WERI-Rb-1 (cell line): ENCODE measurements at places on chromosomes 5 and 9.

- no peak for DNase-seq
These were observed 1.3 kb downstream of the PTRH1 start for GRCh38 chr9:127714020-127714750.

DNA sequence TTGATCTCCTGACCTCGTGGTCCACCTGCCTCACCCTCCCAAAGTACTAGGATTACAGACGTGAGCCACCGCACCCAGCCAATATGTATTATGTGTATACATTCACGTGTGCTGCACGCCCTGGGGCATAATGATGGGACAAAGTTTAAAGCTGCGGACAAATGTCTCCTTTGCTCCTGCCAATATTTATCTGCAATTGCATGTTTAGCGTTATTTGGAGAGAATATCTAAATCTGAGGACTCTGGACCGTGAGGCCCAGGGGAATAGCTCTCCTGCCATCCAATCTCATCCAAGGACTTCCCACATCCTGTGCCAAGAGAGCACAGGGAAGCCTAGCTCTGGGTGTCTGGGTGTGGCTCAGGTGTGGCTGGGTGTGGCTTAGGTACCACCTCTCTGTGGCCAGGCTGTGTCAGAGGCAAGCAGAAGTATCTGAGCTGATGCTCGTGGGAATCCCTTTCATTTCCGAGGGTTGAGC is 6.9 kb upstream of the BOD1 start:
- DNase-seq = no peak

GRCh38 chr5:72723581-72723980 is 92.9 kb upstream of the TNPO1 start:
- DNase-seq = no peak

- DNase-seq = peak; percentile 97
These were observed 1.5 kb downstream of the LCN2 start for GRCh38 chr9:128150594-128151308.

- DNase-seq = no peak
These were observed 627.3 kb upstream of the NUDT12 start for GRCh38 chr5:104189909-104190308.

GRCh38 chr5:998246-999031 is 10.2 kb upstream of the NKD2 start:
- DNase-seq = peak; percentile 8

DNA sequence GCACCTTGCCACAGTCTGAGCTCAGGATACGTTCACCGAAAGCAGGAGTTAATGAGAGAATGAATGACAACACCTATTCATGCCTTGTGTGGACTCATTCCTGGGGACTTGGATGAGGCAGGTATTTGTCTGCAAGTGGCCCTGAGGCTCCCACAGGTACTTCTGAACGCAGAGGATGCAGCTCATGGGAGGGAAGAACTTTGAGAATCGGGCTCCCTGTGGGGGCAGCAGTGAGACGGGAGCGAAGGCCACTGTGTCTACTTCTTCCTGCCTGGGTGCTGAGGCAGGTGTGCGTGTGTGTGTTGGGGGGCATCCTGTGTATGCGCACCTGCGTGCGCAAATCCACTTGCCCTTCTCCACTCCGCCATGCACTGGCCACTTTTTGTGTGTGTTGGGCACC is 42.2 kb downstream of the PTPN3 start:
- peak; percentile 38 for DNase-seq

GRCh38 chr5:74186356-74187315 is 453.9 kb downstream of the ENC1 start:
- DNase-seq = no peak

DNA sequence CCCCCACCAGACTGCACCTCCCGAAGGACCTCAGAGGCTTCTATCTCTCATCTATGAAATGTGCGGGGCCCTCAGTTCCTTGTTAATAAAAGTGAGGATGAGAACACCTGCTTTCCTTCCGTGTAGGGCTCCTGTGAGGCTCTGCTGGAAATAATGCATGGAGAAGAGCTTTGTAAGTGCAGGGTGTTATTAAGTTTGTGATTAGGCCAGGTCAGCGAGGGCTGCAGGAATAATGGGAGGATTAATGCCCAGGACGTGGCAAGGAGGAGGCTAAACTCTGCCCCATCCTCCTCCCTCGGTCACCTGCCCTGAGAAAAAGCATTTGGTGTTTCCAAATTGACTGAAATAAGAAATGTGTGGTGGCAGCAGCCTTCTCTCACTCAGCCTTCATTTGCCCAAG is 83.5 kb upstream of the HSPA9 start:
- DNase-seq = no peak

DNA sequence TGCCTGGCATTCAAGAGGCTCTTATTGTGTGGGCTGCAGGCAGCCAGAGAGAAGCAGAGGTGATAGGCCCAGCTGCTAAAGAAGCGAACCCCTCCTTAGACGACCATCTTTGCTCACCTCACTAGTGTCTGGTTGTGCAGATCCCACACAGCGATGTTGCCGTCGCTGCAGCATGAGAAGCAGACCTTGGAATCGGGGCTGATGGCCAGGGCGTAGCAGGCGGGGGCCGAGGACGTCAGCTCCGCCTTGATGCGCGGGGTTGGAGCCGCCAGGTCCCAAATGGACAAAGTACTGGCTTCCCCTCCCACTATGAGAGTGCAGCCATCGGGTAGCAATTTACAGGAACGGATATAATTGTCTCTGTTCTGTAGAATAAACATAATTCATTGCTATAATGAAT is 98.7 kb downstream of the TLE1 start:
- no peak for DNase-seq

DNA sequence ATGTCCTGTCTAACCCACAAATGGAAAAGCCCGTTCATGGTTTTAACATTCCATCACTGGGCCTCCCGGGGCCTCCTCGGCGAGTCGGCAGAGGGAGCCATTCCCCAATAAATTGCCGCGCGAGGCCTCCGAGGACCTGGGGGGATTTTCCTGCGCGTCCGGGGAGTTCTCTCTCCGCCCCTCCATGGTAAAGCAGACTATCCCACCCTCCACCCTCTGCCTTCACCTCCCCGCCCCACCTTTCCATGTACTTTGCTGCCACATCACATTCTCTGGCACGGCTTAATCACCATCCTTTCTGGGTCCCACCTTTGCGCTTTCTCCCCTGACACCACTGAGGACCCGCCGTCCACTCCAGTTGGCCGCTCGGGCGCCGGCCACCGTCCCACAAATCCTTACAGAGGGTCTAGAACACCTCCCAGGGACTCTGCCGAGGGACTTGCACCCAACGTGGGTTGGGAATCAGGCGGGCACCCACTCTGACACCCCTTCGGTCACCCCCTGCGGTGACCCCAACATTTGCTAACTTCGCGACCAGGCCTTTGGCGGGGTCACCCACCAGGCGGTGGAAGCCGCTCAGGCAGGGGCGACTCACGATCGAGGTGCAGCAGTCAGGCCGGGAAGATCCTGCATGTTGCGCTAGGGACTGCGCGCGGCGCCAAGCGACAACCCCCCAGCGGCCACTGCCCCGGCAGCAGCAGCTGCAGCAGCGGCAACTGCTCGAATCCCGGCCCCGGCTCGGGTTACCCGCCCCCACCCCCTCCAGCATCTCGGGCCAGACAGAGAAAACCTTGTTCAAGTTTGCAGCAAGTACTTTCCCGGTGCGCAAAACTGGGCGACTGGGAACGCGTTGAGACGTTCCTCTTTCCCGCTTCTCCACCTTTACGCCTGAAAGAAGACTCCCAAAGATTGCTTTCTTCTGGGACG is at the start of gene MEGF10:
Gene MEGF10, plus strand, starts transcription at position 778 of the 927 bp plus-strand sequence. CDS start 40,513 bp downstream, outside the sequence.
- DNase-seq = peak; percentile 59

DNA sequence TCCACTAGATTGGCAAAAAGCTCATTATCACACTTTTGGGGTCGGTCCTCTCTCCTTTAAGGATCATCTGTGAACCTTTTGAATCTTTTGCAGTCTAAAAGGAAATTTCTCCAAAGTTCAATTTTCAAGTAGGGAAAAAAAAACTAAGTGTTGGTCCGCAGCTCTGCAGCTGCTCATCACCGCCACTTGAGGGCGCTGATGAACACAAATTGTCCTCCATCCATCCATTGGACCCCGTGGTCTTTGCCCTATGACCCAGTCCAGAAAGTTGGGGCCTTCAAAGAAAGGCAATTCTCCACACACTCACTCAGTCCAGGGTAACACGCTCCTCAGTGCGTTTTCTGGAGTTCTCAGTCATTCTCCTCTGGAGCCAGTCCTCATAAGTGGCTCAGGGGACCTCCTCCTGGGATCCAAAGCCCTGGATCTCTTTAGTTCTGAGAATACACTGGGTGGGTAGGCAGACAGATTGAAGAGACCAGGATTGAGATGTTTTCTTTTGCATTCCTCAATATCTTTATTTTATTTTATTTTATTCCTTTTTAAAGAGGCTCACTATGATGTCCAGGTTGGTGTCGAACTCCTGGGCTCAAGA is 63.6 kb upstream of the SLC28A3 start:
- DNase-seq = peak; percentile 24

DNA sequence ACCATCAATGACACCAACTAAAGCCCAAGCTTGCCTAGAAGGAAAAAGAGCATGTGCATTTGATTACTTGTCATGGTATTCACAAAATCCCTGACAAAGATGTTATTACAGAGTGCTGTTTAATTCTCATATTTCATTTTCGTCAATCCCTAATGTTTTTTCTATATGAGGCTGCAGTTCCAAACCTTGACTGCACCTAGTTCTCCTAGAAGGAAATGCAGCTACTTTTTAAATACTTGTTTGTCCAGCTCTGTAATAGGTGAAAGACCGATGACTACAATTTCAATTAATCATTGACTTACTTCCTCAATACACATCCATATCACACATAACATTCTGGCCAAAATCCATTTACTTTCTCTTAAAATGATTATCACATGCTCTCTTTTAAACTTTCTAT is 28.1 kb downstream of the CEMIP2 start:
- DNase-seq = no peak

DNA sequence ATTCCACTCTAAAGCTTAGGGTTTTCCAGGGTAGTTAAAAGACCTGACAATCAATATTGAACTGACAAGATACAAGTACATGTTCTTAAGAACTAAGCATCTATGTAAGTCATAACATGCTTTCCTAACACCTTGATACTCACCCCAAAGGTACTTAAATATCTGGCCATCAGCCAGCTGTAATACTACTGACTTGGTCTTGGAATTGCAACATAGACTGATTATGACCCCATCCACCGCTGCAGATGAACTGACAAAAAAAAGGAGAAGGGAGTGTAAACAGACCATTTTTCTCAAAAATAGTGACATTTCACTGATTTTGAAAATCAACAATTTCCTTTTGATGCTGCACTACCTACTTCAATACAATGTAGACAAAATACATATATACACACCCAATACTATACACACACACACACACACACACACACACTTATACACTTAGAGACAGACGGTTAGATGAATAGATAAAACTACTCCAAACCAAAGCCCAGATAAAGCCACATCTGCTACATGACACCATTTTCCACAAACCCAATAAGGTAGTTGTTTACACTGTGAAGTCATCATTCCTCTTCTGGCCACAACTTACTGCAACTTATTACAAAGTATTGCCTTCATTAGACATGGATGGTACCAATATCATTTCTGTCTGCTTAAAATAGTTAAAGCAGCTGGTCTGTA is 30.4 kb downstream of the ELP1 start:
- no peak for DNase-seq

DNA sequence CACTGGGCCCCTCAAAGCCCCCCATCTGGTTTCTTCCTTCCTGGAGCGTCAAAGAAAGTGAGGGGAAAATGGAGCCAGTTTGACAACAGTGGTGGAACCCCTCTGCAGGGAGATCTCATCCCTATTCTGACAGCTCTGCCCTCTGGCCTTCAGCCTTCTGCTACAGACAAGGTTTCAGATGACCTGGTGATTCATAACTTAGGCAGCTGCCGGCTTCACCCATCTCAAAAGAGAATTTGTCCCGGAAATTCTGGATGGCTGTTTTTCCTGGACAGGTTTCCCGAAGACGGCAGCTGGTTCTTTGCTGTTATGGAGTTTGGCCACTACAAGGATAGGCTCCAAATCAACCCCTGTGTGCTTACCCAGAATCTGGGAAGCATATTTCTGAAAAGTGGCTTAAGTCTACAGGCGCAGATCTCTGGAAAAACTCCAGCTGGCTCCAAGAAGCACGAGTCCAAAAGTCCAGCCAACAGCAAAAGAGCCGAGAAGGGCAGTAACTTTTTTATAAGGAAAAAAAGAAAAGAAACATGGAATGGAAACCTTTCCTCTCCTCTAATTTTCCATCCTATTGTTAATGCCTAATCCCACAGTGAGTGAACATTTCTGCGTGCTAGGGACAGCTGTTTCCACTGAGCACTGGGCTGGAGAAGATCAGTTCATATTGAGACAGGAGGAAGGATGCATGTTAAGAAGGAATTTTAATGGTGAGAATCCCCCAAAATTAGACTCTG is 54.5 kb downstream of the ZNF366 start:
- DNase-seq = no peak

DNA sequence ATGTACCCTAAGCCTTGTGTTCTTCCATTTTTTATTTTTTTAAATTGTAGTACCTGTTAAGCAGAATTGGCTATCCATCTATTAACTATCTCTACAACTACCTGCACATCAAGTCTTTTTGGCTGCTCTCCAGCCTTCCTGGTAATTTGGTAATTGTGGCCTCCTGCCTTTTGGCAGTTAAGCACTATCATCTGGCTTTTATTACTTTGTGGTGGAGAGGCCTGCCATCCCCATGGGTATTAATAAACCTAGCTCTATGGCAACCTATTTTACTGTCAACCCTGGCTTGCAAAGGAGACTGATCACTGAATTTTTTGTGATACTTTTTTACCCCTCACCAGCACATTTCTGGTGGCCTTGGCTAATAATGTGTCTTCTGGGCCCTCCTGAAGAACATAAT is 20.5 kb downstream of the SELENOP start:
- DNase-seq = no peak

DNA sequence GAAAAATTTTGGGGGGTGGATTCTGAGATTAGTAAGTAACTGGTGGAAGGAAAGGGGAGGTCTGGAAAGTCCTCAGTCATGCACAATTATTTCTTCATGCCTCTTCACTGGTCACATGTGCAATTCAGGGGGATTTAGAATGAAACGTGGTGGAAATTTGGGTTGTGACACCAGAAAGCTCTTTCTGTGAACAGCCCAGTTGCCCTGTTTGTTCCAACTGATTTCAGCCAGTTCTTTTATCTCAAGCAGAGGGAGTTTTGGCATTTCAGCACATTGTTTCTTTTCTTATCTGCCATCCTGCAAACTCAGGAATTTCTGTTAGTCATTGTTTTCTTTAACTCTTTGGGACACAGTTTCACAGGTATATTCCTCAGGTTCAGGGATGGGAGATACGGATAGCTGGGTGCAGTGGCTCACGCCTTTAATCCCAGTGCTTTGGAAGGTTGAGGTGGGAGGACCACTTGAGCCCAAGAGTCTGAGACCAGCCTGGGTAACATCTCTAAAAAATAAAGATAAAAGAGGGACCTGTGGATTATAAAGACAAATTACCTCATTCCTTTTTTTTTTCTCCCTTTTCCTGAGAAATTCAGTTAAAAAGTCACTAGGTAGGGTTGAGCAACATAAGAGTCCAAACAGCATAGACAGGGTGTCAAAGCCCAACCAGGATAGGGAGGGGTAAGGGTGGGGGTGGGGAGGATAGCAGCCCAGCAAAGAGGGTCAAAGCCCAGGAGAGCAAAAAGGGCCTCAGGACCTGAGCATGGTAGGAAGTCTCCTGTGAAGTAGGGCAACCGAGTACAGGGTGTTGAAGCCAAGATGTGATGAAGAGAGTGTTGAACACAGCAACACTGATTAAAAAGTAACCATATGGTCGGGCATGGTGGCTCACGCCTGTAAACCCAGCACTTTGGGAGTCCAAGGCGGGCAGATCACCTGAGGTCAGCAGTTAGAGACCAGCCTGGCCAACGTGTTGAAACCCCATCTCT is 5.4 kb upstream of the B4GALT1 start:
- DNase-seq = no peak
